ENCODE measurements at places on chromosomes 1 and 21.

DNA sequence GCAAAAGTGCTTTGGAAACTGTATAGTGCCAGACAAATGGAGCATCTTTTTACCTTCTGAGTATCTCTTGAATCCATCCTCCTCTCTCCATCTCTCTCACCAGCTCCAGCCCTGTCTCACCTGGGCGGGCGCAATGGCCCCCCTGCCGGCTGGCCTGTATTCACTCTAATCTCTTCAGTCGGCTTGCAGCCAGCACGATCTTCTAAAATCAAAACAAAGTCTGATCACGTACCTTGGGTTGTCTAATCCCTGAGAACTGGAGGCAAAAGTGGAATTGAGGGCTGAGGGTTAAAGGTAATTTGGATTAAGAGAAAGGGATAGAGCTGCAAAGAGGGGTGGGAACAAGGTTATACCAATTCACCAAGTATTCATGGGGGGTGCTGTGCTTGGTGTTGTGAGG, 46.0 kb upstream of the LRRN2 start:
- no peak for DNase-seq

DNA sequence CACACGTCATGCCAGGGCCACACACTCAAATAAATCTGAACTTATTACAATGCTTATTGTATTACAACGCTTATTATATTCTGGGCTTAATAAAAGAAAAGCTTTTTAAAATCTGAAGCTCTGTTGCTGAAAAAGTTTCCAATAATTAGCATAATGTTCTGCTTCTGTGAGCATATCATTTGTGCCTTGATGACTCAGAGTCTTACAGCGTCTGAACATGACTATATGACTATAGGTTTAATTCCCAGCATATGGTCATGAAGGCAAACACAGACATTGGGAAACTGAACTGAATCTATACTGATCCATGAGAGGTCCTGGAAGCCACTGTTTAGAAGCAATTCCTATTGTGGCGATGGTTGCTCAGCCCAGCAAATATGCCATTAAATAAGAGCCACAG, 66.3 kb downstream of the SIM2 start:
- DNase-seq: no peak

DNA sequence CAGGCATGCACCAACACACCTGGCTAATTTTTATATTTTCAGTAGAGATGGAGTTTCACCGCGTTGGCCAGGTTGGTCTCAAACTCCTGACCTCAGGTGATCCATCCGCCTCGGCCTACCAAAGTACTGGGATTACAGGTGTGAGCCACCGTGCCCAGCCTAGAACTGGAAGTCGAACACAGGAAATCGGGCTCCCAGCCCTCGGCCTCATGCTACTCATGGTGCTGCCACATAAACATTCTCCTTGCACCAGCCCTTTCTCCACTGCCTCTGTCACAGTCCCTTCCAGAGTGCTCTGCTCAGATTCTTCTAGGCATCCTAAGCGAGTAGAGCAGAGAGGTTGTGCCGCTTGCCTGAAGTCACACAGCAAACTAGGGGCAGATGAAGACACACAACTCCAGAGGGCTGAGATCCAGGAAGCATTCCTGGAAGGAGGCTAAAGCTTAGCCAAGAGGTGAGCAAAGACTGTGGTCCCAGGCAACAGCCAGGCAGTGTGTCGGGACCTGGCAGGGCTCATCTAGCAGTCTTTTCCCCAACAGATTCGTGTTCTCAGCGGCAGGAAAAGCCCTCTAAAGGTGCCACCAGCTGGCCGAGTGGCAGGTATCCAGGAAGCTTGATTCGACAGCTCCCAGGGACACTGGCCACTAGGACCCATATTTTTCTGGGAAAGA, 29.6 kb upstream of the NPPB start:
- DNase-seq: no peak

DNA sequence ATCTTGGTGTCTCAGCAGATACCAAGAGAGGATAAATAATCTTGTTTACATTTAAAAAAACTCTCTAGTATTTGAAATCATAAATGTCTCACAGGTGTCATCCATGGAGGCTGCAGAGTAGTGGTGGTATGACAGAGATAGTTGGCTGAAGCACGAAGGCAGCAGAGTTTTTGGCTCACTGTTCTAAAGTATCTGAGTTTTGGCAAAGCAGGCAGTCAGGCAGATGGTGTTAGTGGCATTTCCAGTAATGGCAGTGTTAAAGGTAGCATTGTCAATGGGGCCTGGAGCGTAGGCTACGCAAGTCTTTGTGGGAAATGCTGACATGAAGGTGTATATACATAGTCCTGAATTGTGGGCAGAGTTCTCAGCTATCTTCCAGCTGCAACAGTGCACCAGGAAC, 68.5 kb upstream of the HSD17B7 start:
- no peak for DNase-seq

- DNase-seq: no peak
These were observed 1.3 kb downstream of the NOS1AP start for GRCh38 chr1:162070825-162071224.

- no peak for DNase-seq
These were observed 8.6 kb downstream of the COL6A1 start for GRCh38 chr21:45990049-45990711.

DNA sequence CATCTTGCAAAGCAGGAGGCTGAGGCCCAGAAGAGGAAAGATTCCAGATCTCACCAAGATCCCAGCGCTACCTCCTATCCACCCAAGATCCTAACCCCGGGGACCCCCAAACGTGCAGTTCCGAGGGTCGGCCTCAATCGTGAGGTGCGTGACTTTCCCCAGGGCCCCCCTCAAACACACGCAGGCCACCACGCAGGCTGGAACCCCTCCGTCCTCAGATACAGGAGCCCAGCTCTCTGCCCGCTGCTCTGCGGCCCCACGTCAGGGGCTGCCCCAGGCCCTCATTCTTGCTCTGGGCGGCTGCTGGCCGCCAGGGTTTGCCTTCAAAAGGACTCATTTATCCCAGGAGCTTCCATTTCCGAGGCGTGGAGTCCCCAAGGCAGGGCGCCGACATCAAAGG, 39.9 kb downstream of the KRTAP10-1 start:
- no peak for DNase-seq

- DNase-seq: no peak
These were observed 390 bp upstream of the S100A9 start for GRCh38 chr1:153357076-153357852.

Measured in GM12864 (cell line).